ENCODE measurements at places on chromosomes 11 and 22.

DNA sequence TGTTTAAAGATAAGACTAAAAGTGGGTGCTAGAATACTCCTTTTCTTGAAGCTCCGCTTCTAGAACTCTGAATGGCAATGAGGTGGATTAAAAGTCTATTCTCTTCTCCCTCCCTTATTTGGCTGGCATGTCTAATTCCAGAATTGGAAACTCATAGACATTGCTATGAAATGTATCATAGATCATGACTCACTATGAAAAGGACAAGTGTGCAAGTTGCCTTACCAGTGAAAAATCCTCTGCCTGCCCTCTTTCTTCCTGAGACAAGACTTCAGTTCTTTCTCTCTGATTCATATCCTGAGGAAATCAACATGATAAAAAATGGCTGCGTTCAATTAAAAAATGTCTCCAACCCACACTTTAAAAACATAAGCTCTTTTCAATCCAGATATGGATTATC, 73.2 kb upstream of the BLID start:
- DNase-seq = no peak

- no peak for DNase-seq
Measured at GRCh38 chr11:64339286-64339685, 718 bp upstream of the CCDC88B start.

- DNase-seq = no peak
Measured at GRCh38 chr11:95908826-95909225, 15.1 kb downstream of the MTMR2 start.

- no peak for DNase-seq
Measured at GRCh38 chr11:82321206-82321605, 412.5 kb downstream of the FAM181B start.

DNA sequence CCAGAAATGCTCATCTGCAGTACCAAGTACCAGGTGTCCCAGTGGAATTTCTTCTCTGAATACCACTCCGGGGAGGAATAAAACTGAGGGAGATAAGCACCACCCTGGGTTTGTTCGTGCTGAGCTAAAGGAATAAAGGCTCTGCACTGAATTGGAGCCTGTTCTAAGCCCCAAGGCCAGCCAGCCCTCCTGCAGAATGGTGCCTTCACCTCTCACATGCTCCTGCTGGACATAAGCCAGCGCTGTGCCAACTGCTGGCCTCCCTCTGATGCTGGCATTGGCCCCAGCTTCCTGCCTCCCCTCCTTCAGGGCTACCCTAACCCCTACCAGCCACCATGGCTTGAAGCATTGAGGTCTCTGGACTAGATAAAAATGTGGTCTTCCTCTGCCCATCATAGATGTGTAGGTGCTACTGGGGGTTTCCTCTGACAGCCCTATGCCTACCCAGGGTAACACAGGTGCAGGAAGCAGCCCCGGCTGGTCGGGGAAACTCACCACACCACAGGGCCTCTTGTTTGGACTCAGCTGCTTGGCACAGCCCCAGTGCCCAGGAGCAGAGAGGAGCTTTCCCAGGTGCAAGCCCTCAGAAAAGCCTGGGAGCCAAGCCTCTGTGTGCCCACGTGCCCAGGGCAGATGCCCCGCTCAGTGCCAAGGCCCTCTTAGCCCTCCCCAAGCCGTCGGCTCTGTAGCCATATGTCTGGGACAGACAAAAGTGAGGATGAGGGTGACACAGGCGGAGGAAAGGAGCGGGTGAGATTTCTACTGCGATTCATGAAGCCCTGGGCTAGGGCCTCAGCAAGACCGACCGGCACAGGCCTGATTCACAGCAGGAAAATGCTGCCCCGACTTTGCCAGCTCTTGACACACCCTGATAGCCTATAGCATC, 34.1 kb upstream of the JAM3 start:
- no peak for DNase-seq

DNA sequence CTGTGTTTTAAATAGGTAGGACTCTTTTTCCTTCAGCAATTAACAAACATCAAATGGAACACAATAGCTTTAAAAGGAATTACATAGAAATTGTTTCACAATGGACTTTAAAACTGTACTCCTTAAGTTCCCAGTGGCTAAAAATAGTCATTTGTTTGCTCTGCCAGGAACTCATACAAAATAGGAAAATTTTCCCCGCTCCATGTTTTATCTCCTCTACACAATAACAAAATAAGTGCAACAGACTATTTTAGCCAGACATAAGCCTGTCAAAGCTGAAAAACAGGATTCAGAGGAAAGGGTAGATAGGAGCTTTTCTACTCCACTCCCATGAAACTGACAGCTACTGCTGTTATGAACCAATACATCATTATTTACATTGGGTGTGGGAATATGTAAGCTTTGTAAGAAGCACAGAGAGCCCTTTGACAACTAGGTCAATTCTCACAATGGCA, 90.1 kb downstream of the STK33 start:
- DNase-seq = no peak
